Activated naive CD4-positive, alpha-beta T cell treated with anti-CD3 and anti-CD28 coated beads for 36 hours (primary cell): ENCODE measurements at places on chromosomes 11 and 22.
A peak's percentile ranks its signal among the peaks of the same experiment; 100 is the strongest.

- no peak for DNase-seq
These were observed 73.0 kb downstream of the BLID start for GRCh38 chr11:122042981-122043380.

GRCh38 chr22:30855677-30856518 is 112.7 kb downstream of the MORC2 start:
- DNase-seq, result no peak

GRCh38 chr22:21100149-21101032 is 54.6 kb downstream of the LRRC74B start:
- DNase-seq, result no peak

DNA sequence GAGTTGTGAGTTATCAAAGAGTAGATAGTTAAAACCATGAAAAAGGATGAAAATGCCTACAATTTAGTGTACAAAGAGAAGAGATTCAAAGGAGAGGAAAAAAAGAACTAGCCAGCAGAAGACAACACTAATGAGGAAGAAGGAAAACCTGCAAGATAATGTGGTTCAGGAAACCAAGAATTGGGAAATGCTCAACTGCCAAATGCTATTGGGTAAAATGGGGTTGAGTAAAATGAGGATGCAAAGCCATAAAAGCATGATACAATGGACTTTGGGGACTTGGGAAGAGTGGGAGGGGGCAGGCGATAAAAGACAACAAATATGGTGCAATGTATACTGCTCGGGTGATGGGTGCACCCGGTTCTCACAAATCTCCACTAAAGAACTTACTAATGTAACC is 7.6 kb upstream of the OR52K2 start:
- DNase-seq, result no peak

DNA sequence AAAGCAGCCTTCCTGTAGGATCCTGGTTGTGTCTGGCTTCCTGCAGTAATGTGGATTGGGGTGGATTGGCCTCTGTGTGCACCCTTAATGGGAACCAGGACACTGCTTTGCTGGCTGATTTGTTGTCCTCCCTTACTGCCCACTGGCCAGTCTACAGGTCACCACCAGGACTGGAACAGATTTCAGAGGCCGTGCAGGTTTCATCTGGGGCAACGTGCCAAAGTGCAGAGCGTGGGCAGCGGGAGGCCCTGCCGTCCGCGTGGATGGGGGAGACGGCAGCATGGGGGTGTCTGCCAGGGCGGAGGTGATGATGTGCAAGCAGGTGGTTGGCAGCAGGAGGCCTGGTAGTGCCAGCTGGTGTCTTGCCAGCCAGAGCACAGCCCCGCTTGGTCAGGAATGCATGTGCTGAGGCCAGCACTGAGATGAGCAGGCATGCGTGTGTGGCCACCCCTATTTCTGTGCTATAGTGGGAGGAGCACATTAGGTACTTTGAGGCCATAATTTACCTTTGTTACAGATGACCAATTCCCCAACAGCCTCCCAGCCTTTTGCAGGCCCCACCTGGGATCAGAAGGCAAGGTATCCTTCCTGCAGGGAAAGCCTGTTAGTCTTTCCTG is 24.3 kb downstream of the BCR start:
- no peak for DNase-seq

DNA sequence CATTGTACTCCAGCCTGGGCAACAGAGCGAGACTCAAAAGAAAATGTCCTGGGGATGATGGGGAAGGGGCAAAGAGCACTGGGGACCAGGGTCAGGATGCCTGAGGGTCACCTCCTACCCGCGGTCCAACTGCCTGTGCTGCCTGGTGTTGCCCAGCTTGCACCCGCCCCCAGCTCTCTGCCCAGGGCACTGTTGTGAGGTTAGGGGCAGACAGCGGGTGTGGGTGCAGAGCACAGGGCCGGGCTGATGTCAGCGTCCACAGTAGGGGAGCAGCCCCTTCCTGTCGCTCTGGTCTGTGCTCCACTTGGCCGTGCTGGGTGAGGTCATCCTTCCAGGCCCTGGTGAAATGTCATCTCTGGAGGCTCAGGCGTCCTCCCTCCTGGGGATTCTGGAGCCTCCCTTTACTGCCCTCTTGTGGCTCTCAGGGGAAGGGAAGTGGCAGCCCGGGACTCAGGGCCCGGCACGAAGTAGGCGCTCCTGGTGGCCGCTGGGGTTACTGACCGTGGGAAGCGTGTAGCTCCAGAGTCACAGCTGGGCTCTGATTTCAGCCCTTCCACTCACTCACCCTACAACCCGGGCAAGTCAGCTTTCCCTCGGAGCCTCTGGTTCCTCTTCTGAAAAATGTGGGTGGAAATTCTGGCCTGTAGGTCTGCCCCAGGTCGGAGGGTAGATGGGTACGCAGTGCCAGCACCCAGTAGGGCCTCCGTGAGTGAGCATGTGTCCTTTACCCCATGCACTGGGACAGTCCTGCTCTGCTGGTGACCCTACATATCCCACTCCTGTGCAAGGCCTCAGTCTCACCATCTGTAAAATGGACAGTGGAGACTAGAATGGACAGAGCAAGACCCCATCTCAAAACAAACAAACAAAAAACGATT is 17.3 kb upstream of the PRR5 start:
- peak; percentile 93 for DNase-seq

DNA sequence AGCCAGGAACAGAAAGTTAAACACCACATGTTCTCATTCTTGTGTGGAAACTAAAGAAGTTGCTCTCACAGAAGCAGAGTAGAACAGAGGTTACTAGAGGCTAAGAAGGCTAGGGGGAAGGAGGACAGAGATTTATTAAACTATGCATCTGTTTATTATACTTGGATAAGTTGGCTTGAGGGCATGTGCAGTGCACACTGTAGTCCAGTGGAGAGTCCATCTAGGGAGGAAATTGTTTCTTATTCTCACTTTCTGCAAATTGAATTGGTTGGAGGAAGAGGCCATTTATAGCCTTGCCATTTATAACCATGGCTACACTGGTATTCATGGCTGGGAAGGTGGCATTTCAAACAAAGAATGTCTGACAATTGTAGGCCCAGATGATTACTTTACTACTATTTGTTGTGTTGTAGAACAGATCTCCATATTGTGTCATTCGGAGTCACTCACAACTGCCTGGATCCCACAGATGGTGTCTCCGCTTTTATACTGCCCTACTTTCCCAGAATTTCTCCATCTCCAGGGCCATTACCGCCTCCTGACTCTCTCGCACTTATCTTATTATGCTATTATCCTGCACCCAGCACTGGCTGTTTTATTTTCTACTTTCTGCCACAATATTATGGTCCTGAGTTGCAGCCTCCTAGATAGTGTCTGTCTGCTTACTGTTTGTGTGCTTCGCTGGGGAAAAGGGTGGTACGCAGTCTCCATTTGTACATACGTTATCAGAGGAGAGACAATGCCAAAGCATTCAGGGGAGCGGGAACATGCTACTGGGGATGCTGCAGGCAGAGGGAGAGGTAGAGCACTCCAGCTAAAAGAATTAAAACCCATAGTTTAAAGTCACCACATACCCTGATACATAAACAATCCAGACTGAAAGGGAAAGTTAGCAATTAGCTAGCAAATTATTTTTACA is 169.3 kb upstream of the BLID start:
- no peak for DNase-seq

DNA sequence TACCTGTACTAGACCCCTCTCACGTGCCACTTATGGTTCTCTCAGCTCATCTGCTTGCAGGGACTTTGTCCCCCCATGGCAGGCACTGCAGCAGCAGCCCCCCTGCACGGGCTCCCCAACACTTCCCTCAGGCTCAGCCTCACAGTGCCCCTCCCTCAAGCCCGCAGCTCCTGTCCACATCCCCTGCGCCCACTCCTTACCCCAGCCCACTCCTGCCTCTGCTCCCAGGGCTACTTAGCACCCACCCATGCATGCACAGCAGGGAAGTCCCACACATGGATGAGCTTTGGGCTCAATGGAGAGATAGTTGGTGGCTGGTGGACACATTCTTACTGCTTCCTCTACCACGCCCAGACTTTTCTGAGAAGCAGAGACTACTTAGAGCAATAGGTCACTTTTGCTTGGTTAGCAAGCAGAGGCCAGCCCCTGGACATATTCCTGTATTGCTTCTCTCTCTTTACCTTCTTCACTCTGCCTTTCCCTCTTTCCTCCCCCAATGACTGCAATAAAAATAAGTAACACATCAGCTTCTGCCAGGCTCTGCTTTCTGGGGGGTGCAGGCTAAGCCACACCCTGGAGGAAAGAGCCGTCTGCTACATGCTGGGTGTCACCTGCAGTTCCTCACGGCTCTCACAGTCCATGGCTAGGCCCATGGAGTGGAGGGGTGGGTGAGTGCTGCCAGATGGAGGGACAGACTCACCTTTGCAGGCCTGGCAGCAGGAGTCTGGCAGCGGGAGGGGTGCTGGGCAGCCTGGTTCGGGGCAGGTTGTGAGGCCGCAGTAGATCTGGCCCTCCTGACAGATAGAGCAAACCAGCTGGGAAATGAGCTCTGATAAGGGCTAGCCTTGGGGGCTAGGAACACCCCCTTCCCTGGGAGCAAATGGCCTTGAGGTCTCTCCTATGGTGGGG is 23.4 kb downstream of the CHRDL2 start:
- no peak for DNase-seq

- DNase-seq, result no peak
These were observed 478.2 kb downstream of the BUD13 start for GRCh38 chr11:116294630-116295029.

DNA sequence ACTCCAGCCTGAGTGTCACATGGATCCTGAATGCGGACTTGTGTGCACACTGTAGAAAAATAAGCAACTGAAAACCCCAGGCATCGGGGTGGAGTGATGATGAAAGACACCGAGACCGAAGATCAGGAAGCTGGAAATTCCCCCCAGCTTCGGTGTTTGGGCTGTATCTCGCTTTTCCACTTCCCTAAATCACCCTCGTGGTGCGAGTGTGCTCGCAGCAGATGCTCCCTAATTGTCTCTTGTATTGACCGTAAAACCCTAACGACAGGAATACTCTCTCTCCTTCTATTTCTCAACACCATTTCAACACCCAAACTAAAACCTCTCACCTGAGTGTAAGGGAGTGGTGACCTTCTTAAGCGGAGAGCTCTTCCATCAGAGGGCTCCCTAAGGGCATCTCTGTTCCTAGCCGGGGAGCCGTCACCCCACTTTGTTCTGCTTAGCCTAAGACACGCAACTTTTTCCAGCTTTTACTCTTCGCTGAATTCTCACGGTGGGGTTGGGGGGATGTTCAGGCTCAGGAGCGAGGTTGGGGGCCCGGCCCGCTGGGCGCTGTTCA is 635 bp upstream of the GRK3 start:
- DNase-seq, result peak; percentile 41

DNA sequence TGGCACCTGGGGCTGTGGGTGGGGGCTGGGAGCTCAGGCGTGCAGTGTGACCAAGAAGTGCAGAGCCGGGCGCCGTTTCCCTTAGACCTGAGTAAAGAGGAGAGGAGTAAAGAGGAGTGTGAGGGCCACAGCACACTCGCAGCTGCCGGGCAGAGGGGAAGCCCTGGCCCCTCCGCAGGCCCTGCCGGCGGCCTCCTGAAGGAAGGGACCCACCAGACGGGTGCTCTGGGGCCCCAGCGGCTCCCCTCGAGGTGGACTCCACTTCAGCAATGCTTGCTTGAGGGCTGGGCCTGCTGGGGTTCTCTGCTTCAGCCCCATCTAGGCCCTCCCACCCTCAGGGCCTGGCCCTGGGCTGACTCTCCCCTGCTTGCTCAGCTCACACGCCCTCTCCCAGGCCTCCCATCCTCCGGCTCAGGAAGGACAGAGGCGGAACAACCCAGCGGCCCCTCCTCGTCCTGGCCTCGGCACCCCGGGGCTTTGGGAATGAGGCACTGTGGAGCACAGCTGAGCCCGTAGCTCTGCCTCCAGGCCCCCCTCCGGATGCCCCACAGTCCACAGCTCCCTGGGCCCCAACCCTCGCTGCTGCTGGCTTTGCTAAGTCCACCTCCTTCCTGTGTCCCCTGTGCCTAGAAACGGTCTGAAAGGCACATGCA is 1198.7 kb downstream of the BRD1 start:
- DNase-seq, result no peak

GRCh38 chr11:68969386-68969785 is 11.4 kb downstream of the MRGPRD start:
- no peak for DNase-seq

DNA sequence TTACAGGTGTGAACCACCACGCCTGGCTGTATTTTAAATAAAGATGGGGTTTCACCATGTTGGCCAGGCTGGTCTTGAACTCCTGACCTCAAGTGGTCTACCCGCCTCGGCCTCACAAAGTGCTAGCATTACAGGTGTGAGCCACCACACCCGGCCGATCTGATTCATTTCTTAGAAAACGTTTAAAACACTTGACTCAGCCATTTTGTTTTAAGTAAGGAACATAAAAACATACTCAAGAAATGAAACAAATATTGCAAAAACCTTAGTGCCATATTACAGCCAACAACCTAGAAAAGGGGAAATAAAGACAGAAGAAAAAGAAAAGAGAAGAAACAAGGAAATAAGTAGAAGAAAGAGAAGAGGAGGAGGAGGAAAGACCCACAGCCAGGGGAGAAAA is 17.4 kb downstream of the LRFN4 start:
- DNase-seq, result no peak

DNA sequence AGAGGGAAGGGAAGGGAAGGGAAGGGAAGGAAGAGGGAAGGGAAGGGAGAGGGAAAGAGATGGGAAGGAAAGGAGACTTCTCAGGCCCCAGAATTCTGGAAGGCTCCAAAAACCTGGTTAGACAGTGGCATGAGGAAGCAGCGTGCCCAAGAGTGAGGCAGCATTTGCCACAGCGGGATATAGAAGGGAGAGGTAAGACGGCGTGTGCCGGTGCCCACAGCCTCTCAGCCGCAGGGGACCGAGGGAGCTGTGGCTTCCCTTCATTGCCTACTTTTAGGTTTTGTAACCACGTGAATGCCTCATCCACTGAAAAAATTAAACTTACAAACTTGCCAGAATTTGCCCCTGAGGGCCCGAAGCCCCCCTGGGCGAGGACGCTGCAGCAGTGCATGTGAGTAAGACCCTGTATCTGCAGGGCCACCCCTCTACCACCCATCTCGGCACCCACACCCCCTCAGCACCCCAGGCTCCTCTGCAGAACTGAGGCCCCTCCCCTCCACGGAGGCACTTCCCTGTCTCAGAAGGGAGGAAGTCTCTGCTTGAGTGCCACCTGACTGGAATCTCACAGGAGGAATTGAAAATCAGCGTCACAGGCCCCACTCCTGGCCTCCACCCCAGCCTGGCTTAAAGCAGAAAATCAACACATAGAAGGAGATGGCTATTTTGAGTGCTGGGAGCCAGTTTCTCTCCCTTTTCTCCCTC is 58.1 kb downstream of the LINC01488 start:
- DNase-seq, result no peak
